ENCODE measurements at places on chromosomes 13 and 19. TPM values are rescaled to one million over a fixed set of nuclear protein-coding genes. Genes with fewer than 3 reads are reported as not detected.
A peak's percentile ranks its signal among the peaks of the same experiment; 100 is the strongest.

TMEM86B gene
- total RNA-seq, result 1.7 TPM

RHPN2 gene
- 5.0 TPM for total RNA-seq

MAP2K2 gene
- total RNA-seq, result 130 TPM

DNA sequence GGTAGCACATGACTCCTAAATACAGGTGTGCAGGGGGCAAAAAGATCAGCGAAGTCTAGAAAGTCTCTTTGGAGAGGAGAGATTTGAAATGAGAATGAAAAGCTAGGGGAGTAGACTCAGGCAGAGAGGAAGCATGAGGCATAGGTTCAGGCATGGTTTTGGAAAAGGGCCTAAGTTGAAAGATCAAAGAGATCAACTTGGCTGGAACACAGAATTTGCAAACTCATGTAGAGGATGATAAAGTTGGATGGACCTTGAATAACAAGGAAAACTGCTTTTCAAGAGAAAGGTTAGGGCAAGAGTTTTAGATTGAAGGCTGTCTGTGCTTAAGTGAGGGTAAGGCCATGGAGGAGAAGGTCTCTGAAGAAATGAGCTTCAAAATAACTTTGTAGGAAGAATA, 47.4 kb upstream of the UBAC2 start:
- DNase-seq, result no peak

- DNase-seq, result no peak
Observed at GRCh38 chr13:40640845-40641458, 25.5 kb downstream of the FOXO1 start.

- no peak for DNase-seq
Observed at GRCh38 chr19:29289020-29289419, 76.1 kb upstream of the UQCRFS1 start.

GRCh38 chr19:43474986-43475705, 9.7 kb upstream of the LYPD3 start:
- DNase-seq, result peak; percentile 78

DNA sequence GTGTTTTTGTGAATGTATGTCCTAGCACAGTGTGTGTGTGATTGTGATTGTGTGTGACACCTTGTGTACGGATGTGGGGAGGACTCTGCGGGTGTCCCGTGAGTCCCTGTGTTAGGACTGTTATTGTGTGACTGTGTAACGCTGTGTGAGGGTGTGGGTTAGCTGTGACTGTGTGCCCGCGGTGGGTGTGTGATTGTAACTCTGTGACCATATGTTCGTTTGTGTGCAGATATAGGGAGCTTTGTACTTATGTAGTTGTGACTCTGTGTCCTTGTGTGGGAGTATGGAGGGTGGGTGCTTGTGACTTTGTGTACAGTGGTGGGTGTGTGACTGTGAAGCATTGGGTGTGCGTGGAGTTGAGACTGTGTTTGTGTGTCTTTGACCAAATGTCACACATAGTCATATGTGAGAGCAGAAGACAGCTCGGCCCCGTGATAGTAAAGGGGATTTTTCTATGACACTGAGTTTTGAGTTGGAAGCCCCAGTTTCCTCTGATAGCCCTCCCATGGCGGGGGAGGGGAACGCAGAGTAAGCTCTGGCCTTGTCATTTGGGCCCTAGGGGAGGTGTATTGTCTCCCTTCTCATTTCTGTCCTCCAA, 949 bp upstream of the ZNF260 start:
- no peak for DNase-seq

DNA sequence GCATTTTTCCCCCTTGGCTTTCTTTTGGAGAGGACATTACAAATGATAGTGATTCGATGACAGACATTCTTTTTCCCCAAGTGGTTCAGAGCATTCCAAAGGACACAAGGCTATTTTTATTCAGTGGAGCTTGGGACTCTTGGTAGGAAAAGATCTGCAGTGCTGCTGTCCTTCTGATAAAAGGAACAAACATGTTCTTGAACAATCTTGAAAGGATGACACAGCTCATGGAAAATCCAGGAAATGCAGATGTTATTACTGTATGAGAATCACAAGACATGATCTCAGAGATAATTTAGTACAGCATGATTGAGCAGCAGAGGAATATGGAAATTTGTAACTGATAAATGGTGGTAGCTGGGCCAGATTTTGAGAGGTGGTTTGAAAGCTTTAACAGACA, 96.2 kb upstream of the RFC3 start:
- DNase-seq, result peak; percentile 62

- no peak for DNase-seq
Observed at GRCh38 chr13:41467425-41467945, 10.1 kb downstream of the RGCC start.

GRCh38 chr19:8494158-8494557, 8.3 kb downstream of the PRAM1 start:
- DNase-seq, result no peak

DNA sequence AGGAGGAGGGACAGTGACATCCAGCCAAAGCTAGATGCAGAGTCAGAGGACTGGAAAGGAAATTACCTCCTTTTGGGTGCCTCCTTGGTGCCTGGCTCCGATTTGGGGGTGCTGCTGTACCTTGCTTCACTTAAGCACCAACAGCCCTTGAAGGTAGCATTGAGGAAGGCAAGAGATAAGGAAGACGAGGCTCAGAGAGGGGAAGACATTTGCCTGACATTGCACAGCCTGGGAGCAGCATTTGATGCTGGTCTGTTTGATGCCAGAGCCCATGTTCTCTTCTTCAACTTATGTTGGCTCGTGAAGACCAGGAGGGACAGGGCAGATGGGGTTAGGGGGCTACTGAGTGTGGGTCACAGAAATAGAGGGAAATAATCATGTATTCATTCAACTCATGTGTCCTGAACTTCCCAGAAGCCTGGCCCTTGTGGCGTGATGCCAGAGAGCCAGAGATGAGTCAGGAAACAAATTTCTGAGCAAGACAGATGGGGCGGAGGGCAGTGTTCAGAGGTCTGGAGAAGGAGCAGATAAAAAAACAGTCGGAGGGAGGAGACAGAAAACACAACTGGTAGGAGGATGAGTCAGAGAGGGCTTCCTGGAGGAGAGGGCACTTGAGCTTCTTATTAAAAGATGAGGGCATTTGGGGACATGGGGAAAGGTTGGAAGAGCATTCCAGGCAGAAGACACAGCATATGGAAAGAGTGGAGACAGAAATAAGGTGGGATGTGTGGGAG, 3.0 kb upstream of the C19orf81 start:
- DNase-seq, result no peak

ZNF582 gene
- total RNA-seq, result 2.2 TPM

SLC25A41 gene
- 0.14 TPM for total RNA-seq

DNA sequence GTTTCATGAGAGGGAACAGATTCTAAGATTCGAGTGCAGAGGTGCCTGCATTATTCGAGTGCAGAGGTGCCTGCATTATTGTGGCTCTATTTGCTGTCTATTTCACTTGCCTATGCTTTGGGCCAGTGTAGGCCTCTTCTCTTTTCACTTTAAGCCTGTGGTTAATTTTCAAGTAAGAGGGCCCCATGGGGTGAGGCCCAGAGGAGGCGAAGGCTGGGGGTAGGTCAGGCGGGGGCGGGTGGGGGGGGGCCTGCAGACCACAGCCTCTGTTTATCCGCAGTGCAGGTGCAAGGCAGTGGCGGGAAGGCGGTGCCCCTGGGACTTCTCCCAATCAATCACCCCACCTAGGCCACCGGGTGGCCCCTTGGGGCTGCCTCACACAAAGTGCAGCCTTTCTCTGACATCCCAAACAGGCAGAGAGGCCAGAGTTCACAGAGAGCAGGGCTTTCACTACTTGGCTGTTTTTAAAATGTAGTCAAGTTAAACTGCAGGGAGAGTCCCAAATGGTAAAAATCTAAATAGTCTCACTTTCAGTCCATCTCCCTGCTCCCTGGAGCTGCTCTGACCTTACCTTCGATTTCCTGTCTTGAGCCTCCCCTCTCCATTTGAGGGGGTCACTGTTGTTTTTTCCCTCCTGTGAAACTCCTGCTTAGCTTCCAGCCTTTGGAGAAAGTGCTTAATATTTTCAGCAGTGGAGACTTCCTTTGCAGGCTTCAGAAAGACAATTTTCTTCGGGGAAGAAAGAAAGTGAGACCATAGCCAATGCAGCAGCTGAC, 249.0 kb downstream of the DLEU7 start:
- DNase-seq, result no peak

DNA sequence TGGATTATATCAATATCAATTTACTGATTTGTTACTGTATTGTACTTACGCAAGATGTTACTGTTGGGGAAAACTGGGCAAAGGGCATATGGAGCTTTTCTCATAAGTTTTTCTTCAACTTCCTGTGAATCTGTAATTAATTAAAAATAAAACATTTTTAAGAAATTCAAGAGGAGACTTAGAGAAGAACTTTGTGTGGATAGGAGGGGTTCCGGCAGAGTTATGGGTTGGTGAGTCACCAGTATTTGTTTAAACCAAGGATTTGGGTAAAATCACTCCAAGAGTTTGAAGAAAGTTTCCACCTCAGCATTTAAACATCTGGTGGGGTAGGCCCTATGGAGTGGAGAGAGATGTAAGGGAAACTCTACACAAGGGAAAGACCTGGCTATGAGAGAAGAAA, 379.6 kb downstream of the TSHZ3 start:
- DNase-seq, result no peak

CAMSAP3 gene
- total RNA-seq, result 7.5 TPM

VASP gene
- total RNA-seq, result 168 TPM

DNA sequence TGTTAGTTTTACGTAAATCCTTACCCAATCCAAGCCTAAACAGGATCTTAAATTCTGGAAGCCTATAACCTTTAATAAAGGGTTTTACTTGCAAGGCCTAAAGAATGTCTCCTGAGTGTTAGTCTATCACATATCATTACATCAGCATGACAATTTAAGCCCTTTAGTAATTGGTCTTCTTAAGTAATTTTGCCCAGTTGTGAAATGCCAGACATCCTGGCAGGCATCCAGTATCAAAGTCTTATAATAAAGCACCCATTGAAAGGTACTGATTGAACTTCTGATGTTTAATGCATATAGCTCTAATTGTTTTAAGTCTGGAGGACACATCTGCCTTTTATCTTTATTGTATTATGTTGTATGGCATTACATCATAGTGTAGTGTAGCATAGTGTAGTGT, 1078.9 kb downstream of the SLITRK1 start:
- no peak for DNase-seq

FFAR1 gene
- not detected for total RNA-seq

LILRB1 gene
- not detected for total RNA-seq

CLEC17A gene
- not detected for total RNA-seq

- no peak for DNase-seq
Observed at GRCh38 chr13:108609353-108609752, 20.1 kb upstream of the MYO16 start.

MUC16 gene
- total RNA-seq, result not detected

- DNase-seq, result no peak
Observed at GRCh38 chr19:18999016-18999758, 34.1 kb downstream of the SUGP2 start.

DNA sequence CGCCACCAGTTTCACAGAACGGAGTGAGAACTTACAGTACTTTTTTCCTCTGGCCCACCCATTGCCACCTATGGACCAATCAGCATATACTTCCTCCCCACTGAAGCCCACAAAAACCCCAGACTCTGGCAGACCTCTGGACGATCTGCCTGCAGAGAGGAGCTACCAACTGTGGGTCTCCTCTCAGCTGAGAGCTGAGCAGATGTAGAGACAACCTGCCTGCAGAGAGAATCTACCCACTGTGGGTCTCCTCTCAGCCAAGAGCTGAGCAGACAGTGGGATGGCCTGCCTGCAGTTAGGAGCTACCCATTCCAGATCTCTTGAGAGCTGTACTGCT, 69.7 kb downstream of the PIBF1 start:
- DNase-seq, result no peak

GRCh38 chr13:76163761-76164160, 527.6 kb downstream of the LMO7 start:
- no peak for DNase-seq

KLK4 gene
- total RNA-seq, result not detected

KCNRG gene
- 0.49 TPM for total RNA-seq

DNA sequence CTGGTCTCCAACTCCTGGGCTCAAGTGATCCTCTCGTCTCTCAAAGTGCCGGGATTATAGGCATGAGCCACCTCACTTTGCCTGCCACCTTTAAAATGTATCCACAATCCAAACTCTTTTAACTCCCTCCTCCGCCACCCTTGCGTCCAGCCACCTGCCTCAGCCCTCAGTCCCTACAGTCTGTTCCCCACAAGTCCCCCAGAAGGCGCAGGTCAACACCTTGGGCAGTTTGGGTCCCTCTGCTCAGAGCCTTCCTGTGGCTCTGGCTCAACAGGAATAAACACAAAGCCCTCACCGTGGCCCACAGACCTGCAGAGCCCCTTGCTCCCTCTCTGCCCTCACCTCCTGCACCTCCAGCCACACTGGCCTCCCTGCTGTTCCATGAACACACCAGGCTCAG, 7.5 kb upstream of the EMC10 start:
- DNase-seq, result no peak

DNA sequence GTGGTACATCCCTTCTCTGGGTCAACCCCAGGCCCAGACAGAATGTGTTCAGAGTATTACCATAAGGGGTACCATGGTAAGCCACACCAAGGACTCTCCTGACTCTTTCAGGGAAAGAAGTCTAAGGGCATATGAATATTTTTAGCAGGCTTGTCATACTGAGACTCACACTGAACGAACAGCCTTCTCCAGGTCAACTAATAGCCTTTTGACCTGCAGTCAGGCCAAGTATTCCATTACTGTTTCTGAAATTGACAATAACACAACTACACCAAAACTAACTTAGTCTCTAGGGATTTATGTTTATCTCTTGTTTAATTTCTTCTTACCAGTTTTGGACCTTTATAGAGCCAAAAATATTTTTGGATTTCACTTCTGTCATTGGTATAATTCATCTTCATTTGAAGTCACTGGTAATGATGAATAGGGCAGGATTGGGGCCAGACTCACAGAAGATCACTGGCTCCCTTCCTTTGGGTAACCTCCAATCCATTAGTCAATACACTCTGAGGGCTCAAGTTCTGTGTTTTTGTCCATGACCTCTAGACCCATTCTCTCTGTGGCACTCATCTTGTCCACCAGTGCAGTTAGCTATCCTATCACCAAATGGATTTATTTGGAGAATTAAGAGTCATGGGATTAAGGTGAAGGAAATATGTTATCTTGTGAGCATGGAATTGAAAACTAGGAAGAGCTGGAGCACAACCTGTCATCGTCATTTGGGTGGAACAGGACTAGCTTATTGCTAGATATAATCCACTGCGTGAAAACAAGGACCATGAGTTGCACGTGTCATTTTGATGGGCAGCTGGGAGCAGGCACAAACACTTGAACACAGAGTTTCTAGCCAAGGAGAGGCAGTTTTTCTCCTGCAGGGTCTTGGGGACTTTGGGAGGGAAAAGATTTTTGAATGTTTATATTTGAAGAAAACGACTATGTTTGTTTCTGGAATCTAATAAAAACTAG, 313.3 kb downstream of the DCLK1 start:
- DNase-seq, result no peak

TMEM255B gene
- total RNA-seq, result 0.95 TPM

DNA sequence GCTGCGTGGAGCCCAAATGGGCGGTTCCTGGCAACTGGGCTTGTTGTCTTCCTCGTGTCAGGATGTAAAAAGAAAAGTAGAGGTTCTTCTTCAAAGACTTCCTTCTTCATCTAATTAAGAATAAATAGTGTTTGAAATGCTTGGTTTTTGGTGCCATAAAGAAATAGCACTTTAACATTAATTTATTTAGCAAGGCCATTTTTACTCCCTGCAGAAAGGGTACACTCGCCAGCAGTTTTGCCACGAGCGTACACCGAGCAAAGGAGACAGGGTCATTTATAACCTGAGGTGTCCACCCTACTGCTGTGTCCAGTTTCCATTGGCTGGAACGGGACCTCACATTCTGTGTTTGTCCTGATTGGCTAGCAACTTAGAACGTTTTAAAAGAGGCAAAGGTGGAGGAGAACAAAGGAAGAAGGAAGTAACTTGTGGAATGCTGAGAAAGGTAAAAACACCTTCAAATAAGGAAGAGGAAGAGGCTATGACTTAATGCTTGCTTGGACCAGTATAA, 21.8 kb upstream of the OR10H1 start:
- DNase-seq, result peak; percentile 91

IGFLR1 gene
- 3.4 TPM for total RNA-seq
